ENCODE measurements at places on chromosomes 2 and 18. TPM values are rescaled to one million over a fixed set of nuclear protein-coding genes. Genes with fewer than 3 reads are reported as not detected.

DNA sequence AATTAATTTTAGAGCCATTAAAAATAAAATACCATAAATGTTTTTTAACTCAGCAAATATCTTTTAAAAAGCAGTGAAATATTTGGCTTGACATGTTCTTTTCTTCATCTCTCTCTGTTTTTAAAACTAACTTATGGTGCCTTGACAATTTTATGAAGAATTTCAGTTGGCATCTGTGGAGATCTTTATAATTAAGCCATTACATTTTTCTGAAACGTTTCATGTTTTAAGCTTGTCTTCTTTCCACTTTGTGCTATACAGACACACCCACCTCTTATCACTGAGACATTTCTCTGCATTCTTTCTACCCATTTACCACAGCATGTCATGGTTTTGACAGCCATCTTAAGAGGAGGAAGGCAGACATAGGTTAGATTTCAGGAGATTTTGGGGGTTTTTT lies 915.1 kb upstream of the FSHR start:
- no peaks in the 10 kb centered on the region for H3K4me1 ChIP-seq
- no peak overlapping the region for H3K4me3 ChIP-seq
- H3K27me3 ChIP-seq = no peaks in the 10 kb centered on the region
- H3K36me3 ChIP-seq = no peaks in the 10 kb centered on the region
- no peak overlapping the region for H3K27ac ChIP-seq

DNA sequence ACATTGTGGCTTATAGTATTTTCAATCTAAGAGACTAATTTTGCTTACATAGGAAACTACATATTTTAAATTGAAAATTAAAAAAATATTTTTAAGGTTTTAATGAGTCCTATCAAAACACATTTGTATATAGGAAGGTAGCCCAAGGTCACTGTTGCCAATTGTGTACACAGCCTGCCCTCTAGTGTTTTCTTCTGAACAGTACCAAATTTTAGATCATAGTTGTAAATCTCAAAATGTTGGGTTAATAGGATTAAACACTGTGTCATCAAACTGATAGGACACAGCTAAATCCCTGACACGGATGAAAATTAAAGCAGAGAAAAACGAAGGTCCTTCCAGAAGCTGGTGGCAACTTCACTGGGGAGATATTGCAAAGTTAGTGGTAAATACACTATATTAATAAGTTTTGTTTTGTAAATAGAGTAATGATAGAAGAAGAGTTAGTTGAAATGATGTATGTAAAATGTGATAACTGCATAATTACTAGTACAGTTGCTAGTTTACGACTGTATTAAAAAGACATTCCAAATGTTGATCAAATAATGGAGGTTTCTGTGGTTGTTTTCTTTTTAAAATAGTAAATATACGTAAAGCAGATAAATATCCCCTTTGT lies 19.7 kb downstream of the CLUL1 start:
- no peaks in the 10 kb centered on the region for H3K36me3 ChIP-seq
- peaks cover 24% of the 10 kb centered on the region for H3K27me3 ChIP-seq
- no peaks in the 10 kb centered on the region for H3K4me1 ChIP-seq
- no peak overlapping the region for H3K27ac ChIP-seq
- no peak overlapping the region for H3K4me3 ChIP-seq

- peaks cover 39% of the 10 kb centered on the region for H3K4me1 ChIP-seq
- H3K4me3 ChIP-seq = peak overlapping the region; percentile 2
- H3K27ac ChIP-seq = no peak overlapping the region
These were observed 211.9 kb downstream of the STK39 start for GRCh38 chr2:168035458-168035857.

DNA sequence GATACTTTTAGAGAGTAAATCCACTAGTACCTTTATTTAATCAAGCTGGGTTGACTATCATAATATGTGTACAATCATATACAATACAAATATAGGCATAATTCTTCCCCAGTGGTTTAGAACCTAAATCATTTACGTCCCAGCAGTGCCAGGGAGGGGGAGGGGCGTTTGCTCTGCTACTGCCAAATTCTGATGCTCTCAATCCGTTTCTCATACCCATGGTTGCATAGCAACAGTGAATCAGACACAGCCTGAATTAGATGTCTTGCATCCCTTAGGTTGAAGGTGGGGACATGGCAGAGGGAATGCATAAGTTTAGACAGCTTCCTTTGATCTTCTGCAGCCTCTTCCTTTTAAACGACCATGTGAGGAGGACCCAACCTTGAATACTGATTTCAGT lies 135.4 kb downstream of the ABCA12 start:
- DNase-seq = no peak
- peaks cover 4% of the 10 kb centered on the region for H3K27me3 ChIP-seq
- H3K4me1 ChIP-seq = no peaks in the 10 kb centered on the region
- no peaks in the 10 kb centered on the region for H3K36me3 ChIP-seq
- H3K4me3 ChIP-seq = no peak overlapping the region

- H3K4me3 ChIP-seq = no peak overlapping the region
- DNase-seq = no peak
- no peak overlapping the region for H3K27ac ChIP-seq
- H3K4me1 ChIP-seq = no peaks in the 10 kb centered on the region
- H3K36me3 ChIP-seq = no peaks in the 10 kb centered on the region
These were observed 207.9 kb downstream of the CMPK2 start for GRCh38 chr2:6657855-6658254.

DNA sequence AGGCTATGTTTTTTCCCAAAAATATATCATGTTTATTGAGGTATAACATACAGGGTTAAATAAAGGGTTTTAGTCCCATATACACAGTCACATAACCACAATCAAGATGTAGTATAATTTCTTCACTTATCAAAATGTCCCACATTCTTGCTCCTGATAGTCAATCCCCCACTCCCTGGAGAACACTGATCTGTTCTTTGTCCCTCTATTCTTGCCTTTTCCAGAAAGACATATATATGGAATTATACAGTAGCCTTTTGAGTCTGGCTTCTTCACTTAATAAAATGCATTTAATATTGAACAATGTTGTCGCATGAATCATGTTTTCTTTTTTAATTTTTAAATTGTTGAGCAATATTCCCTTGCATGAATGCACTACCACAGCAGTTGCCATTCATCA lies 1059.7 kb downstream of the TSN start:
- H3K27ac ChIP-seq = no peak overlapping the region
- no peaks in the 10 kb centered on the region for H3K36me3 ChIP-seq
- no peaks in the 10 kb centered on the region for H3K4me1 ChIP-seq
- no peak for DNase-seq
- no peaks in the 10 kb centered on the region for H3K27me3 ChIP-seq

DNA sequence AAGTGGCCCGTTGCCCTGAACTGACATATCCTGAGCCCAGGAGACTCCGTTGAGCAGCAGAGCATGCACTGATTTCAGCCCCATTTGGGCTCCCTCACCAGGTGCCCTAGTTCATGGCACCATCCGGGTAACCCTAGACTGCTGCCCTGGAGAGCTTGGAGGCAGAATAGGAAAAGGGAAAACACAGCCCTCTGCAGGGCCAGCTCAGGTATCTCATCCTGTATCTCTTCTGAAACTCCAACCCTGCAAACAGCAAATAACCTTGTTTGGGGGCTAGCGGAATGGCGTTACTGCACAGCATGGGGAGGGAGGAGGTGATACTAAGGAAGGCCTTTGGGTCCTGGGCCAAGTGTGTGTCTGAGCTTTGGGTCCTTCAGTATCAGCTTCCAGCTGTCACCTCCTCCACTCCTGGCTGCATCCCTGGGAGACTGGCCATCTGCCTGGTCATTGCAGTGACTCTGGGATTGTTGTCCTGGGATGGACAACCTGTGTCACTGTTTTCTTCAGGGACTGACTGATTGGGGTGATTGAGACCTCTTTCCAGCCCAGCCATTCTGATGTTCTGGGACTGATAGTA lies 233.8 kb upstream of the SKOR2 start:
- H3K4me1 ChIP-seq = no peaks in the 10 kb centered on the region
- no peak overlapping the region for H3K4me3 ChIP-seq
- no peak overlapping the region for H3K27ac ChIP-seq
- no peaks in the 10 kb centered on the region for H3K36me3 ChIP-seq
- peaks cover 2% of the 10 kb centered on the region for H3K27me3 ChIP-seq

GRCh38 chr2:10385933-10386773 lies 62.0 kb downstream of the ODC1 start:
- H3K27ac ChIP-seq = no peak overlapping the region
- no peak overlapping the region for H3K4me3 ChIP-seq
- H3K4me1 ChIP-seq = peaks cover 55% of the 10 kb centered on the region

DNA sequence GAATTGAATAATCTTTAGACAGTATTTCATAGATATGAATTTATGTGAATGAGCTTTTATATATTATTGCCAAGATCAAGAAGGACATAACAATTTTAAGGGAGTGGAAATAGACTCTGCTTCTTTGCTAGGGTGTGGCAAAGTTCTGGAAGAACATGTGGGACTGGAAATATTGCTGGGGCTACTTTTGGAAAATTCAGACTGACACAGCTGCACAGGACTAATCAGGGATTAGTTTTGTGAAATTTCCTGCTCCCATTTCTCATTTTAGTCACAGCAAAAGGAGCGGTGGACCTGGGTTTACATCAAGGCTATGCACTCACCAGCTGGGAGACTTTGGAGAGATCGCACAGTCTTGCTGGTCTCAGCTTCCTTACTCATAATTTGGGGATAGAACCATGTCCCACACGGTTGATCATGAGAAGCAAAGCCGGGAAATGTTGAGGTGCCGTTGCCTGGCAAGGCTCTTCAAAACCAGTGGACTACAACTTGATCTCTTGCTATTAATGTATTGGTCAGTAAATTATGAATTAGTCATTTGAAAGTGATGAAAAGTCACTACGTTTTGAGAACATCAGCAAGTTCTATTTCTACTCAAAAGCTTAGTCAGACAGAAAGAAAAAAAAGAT lies 42.4 kb downstream of the IL1RL2 start:
- H3K4me1 ChIP-seq = peaks cover 51% of the 10 kb centered on the region
- peaks cover 9% of the 10 kb centered on the region for H3K27me3 ChIP-seq
- DNase-seq = no peak

FSHR gene
- total RNA-seq = not detected

IL1F10 gene
- not detected for total RNA-seq

DSC2 gene
- not detected for total RNA-seq

CFC1 gene
- total RNA-seq = not detected

SCN7A gene
- total RNA-seq = not detected

All from activated CD4-positive, alpha-beta memory T cell treated with anti-CD3 and anti-CD28 coated beads, Interleukin-2, amount 10 ng/mL, durations not matched to agents 7 days and 5 days (primary cell).